ENCODE measurements at places on chromosomes 11 and 22.

DNA sequence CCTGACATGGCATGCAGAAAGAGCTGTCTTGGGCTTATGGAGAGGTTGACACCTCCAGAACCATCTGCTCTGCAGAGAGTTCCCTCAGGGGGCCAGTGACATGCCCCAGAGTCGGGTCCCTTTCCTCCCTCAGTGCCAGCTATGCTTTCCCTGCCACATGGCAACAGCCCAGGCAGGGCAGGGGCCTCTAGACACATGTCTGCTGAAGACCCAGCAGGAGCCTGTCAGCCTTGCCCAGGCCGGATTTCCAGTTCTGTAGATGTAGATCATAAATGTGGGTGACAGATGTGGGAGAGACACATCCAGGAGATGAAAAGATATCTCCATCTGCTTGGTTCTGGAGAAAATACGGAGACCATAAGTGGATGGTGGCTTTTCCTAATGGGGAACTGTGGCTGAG lies 25.5 kb downstream of the NAV2 start:
- no peak for DNase-seq

- no peak for DNase-seq
These were observed 9.5 kb downstream of the EMID1 start for GRCh38 chr22:29215012-29215860.

- no peak for DNase-seq
These were observed 3.7 kb upstream of the DBX1 start for GRCh38 chr11:20163783-20164481.

- DNase-seq, result no peak
These were observed 37.5 kb downstream of the EHF start for GRCh38 chr11:34658071-34659015.

DNA sequence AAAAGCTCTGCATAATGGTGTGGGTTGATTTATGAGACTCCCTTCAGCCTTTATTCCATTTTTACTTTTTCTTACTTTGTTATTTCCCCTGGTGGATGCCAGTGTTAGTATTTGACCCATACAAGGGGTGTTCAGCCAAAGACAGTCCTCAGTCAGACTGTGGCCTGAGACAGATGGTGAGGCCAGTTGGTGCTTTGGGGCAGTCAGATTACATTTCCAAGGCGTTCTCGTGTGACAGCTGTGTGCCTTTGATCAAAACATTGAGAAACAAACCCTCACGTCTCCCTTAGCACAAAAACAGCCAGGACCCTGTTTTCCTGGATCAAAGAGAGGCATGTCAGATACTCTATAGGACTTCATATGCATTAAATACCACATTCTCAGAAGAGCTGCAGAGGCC lies 31.3 kb upstream of the SLN start:
- no peak for DNase-seq

DNA sequence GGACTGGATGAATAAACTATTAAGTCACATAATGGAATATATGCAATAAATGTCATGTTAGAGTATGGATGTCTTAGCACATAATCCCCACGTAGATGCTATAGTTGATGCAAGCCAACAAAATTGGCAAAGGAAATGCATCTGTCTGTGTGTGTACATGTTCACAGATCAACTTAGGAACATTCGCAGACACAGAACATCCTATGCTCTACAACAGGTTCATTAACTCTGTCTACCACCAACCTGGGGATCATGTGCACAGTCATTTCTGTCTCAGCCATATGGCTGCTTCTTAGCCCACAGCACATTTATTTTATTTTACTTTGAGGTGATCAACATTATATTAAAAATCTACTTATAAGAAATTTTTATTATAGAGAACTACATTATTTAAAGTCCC lies 4.9 kb downstream of the MSANTD4 start:
- DNase-seq, result no peak

DNA sequence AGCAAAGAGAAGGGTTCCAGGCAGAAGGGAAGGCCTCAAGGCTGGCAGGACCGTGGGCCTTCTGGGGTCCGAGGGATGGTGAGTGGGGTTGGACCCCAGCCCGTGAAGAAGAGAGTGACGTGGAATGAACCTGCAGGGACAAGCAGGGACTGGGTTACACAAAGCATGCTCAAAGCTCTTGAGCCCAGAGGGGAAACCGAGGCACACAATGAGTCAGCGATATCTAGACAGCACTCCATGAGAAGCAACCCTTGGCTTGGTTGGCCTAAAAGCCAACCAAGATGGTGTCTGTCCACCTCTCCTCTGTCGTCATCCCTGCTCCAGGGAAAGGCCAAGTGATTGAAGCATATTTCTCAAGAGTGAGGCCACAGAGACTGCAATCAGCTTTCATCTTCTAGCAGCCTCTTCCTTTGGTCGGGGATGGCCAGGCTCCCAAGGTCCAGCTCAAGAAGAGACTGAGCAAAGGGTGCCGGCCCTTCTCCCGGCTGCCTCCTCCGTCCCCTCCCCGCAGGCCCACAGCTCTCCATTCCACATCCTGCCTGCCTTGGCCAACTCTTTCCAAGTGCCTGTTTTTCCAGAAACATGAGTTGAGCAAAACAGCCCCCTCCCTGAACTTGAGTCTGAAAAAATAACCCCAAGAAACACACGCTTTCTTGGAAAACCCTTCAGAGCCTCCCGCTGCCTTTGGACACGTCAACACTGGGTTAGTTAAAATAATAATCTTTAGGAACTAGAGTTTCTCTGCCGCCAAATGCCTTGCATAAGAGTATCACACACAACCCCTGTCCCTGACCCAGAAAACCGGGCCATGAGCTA lies 556.6 kb downstream of the MIAT start:
- no peak for DNase-seq

DNA sequence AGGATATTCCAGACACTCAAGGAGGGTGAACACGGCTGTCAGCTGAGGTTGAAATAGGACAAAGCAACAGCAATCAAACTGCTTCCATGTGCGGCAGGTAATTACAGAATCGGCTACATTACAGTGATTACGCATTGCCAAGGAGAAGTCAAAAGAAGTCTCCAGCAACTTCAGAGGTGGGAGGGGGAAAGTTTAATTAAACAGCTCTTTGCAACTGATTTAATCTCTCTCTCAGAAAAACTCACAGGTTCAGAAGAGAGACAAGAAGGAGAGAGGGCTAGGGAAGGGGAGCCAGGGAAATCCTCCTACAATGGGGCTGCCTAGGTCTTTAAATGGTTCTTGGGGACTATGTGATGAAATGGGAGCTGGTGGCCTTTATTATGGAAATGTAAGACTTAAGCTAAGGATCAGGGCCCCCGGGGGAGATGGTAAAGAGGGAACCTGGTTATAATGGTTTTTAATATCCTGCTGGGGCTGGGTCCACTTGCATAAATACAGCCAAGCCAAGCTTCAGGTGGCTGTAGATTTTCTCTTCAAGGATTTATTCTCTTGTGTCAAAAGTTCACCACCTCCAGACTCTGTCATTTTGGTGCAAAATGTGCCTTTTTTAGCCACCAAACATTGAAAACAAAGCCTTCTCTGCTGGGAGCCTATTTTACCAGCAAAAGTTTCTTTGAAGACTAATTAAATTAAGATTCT lies 354.7 kb upstream of the NARS2 start:
- DNase-seq, result no peak

DNA sequence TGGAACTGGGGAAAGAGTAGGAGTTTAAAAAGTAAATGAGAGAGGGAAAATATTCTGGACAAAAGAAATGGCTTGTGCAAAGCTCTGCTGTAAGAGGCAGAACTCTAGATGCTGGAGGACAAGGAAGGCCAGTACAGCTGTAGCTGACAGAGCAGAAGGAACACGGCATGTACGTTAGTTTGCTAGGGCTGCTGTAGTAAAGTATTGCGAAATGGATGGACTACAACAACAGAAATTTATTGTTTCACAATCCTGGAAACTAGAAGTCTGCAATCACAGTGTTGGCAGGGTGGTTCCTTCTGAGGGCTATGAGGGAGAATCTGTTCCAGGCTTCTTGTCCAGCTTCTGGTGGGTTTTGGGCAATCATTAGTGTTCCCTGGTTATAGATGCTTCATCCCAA lies 454.4 kb downstream of the NTM start:
- DNase-seq, result no peak

GRCh38 chr11:42237701-42238235 lies 778.3 kb upstream of the LRRC4C start:
- no peak for DNase-seq
